Left cardiac atrium (tissue), 4 donors: ENCODE measurements at places on chromosomes 4 and X. TPM values are rescaled to one million over a fixed set of nuclear protein-coding genes. Genes with fewer than 3 reads are reported as not detected.

- no peak for DNase-seq
Observed at GRCh38 chr4:80521438-80521837, 185.9 kb downstream of the CFAP299 start.

DNA sequence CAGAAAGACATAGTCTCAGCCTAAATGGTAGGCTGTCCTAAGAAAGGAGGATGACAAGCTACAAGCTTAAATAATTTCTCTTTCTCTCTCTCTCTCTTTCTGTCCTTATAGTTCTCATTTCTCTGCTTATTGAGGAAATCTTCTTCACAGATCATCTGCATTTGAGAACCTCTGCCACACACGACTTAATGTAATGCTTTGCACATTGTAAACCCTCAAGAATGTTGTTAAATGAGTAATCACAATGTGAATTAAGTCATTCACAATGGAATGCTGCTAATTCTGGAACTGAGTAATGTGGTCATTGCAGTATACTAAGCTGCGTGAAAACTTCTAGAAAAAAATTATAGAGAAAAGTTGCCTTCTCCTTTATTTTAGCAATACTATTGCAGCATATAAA is 508.9 kb upstream of the FTHL17 start:
- DNase-seq: no peak

DNA sequence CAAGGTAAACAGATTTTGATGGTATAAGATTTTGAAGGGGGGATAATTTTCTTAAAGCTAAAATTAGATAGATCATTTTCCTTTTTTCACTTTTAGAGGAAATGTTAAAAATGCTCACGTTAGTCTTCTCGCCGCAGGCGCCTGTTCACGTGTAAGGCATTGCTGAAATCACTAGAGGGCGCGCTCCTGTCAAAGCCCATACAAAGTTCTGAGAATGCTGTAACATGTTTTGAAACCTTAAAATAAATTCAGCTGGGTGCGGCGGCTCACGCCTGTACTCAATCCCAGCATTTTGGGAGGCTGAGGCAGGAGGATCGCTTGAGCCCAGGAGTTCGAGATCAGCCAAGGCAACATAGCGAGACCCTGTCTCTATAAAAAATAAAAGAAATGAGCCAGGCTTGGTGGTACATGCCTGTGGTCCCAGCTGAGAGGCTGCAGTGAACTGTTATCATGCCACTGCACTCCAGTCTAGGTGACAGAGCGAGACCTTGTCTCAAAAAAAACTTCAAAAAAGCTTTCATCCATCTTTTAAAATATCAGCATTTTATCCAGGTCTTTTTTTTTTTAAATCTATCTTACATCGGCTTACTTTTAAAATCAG is 138.0 kb downstream of the RBMX2 start:
- peak; percentile 37 for DNase-seq

DNA sequence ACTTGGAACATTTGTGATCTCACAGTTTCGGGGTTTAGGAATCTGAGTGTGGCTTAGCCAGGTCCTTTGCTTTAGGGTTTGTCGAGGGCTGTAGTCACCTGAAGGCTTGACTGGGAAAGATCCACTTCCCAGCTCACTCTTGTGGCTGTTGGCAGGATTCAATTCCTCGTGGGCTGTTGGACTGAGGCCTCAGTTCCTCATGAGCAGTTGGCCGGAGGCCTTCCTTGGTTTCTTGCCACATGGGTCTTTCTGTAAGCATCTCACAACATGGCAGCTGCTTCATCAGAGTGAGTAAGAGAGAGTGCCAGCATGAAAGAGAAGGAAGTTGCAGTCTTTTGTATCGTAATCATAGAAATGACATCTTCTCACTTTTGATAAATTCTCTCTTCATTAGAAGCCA is 11.1 kb downstream of the TXLNG start:
- DNase-seq: peak; percentile 34

GRCh38 chr4:146585761-146586333 is 52.8 kb upstream of the POU4F2 start:
- no peak for DNase-seq

ADH5 gene
- 119 TPM for total RNA-seq

DNA sequence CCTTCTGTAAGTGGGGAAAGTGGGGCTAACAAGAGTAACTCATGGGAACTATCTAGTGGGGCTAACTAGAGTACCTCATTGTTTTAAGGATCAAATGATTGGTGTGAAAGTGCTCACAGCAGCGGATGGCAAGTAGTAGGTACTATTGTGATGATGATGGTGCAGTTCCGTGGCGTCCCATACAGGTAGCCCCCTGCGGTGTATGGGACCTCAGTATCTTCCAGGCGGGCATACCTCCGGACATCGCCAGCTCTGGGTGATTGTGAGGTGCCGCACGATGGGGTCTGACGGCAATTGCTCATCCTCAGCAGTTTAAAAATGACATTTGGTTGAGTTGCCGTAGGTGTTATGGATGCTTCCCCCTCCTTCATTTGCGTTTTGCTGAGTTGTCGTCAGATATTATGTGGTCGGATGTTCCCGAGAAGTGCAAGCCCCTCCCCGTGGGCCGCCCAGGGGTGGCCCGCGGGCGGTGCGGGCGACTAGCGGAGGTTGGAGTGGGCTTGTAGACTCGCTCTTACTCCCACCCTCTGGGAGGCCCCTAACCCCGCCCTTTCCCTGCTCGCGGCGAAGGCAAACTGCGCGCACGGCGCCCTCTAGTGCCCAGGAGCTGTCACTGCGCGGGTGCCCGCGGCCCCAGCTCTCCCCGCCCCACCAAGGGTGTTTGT is 18.3 kb upstream of the GPR101 start:
- peak; percentile 66 for DNase-seq

HELT gene
- not detected for total RNA-seq

GRCh38 chr4:121758925-121759568 is 5.9 kb downstream of the SMIM43 start:
- DNase-seq: no peak

DNA sequence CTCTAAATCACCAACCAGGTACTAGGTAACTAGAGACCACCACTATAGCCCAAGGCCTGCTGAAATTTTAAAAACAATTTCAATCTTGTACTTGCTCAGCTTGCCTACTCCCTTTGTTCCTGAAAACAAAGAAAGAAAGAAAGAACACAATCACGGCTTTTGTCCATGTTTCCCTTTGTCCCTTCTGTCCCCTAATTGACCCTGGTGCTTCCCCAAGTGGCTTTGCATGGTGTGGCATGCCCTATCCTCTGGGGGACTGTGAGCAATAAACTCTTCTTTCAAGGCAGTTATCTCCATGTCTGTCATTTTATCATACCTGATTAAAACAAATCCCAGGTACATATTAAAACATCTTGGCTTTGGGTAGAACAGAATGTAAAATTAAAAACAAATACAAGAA is 94.8 kb downstream of the ARSJ start:
- DNase-seq: no peak

DNA sequence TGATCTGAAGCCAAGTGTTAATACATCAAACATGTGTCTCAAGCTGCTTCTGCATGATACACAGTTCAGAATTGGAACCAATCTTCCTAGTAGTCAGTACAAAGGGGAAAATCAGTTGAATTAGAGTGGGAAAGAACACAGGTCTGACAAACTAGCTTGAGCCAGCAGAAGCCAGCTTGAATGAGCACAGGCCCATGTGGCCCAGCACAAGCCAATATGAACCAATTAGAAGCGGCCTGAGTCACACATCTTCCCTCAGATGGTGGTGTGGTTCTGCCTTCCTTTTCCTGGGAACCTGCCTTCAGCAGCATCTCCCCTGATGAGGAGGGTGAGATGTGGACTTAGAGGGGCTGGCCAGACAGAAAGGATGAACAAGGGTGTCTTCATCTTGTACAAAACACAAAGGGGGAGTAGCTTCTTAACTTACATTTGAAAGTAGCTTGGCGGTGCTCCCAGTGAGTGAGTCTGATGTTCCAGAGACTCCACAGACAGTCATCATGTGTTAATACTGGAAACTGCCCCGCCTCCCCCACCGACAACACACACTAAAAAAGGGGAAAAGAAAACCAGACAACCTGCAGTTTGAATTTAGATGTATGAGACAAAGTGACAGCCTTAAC is 72.0 kb downstream of the FRMPD4 start:
- peak; percentile 37 for DNase-seq

- DNase-seq: no peak
Observed at GRCh38 chr4:14299166-14299565, 671.6 kb upstream of the BOD1L1 start.
